ENCODE measurements at places on chromosomes 2 and 18.

DNA sequence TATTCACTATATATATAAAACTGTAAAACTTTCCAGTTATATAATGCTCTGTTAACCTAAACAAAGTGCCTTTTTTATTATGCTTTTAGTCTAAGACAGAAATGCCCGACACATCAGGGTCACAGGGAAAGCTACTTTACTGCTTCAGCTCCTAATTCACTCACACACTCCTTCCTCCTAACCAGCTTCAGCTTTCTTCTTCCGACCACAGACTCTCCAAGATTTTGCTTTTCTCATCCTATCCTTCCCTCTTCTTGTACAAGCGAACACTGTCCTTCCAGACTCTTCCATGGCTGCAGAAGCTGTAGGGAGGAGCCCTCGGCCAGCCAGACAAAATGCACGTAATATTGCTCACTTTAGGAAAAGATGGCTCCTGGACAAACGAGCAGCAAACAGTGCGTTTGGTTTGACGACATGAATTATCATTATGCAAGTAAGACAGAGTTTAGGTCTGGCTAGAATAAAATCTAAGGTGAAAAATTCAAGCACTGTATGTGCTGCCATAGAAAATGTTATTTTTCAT lies 47.5 kb upstream of the HNRNPA3 start:
- no peak for DNase-seq

DNA sequence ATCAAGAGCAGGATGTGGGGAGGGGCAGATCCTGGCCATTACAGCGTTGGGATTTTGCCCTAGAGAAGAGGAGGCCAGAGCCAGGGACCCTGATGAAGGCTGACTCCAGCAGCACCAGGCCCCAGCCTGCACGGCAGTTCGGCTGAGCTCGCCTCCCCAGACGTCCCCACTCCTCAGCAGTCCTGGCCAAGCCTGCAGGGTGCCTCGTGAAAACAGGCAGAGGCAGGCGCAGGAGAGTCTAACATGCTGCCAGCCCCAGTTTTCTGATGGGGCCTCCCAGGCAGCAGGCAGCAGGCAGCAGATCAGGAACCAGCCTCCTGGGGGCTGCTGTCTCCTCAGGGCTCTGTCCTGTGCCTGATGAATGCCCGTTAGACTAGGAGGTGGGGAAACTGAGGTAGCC lies 19.7 kb upstream of the GLI2 start:
- no peak for DNase-seq

GRCh38 chr2:174080672-174081121 lies 115.5 kb upstream of the SP3 start:
- DNase-seq = no peak

DNA sequence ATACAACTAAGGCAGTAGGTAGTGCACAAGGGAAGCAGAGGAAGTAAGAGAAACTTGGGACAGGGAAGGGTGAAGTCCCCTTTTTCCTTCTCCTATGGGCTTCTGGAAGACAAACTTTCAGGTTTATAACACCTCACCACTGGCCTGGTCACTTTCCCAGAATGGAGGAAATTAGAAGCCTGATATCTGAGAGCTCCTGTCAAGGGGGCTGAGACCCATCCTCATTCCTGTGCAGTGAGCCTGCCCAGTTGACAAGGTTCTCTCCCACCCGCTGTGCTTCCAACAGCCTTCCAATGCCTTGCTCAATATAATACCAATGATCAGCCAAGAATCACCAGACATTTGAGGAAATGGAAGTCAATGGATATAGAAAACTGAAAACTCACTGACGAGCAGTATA lies 100.4 kb upstream of the YPEL5 start:
- no peak for DNase-seq

GRCh38 chr2:52518678-52519077 lies 1248.9 kb upstream of the CHAC2 start:
- no peak for DNase-seq

DNA sequence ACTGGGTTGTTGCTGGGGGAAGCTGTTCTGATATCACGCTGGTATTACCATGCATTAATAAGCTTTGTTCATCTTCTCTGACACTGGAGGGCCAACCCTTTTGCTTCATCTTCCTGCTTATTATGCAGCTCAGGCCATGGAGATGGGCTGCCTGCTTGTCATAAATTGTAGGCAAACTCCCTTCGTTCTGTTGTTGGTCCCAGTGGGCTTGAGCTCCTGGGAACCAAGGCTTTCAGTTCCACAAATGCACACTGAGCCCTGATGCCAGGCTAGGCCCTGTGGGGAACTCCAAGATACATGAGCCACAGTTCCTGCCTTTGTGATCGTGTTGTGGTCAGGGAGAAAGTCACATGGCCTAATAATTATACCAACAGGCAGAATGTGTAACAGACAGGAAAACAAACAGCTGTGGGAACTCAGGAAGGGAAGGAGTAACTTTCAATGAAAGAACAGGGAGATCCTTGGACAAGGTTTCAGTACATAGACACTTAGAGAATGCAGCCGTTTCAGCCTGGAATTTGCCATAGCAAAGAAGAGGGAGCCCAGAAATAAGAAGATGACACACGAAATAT lies 49.0 kb upstream of the BCL2L11 start:
- no peak for DNase-seq

DNA sequence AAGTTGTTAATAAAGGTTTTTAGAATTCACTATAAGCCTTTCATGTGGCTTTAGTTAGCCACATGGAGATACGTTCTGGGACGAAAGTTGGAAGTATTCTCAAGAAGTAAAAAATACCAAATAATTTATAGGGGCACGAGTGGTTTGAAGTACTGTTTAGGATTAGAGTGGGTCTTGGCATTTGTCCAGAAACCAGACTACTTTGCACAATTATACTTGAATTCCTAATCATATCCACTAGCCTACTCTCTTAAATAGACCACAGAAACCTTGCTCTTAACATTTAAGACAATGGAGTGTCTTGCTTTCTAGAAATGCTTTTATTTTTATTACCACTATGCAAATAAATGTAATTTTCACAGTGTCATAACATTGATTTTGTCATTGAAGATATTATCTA lies 44.6 kb downstream of the UBE2E3 start:
- no peak for DNase-seq

DNA sequence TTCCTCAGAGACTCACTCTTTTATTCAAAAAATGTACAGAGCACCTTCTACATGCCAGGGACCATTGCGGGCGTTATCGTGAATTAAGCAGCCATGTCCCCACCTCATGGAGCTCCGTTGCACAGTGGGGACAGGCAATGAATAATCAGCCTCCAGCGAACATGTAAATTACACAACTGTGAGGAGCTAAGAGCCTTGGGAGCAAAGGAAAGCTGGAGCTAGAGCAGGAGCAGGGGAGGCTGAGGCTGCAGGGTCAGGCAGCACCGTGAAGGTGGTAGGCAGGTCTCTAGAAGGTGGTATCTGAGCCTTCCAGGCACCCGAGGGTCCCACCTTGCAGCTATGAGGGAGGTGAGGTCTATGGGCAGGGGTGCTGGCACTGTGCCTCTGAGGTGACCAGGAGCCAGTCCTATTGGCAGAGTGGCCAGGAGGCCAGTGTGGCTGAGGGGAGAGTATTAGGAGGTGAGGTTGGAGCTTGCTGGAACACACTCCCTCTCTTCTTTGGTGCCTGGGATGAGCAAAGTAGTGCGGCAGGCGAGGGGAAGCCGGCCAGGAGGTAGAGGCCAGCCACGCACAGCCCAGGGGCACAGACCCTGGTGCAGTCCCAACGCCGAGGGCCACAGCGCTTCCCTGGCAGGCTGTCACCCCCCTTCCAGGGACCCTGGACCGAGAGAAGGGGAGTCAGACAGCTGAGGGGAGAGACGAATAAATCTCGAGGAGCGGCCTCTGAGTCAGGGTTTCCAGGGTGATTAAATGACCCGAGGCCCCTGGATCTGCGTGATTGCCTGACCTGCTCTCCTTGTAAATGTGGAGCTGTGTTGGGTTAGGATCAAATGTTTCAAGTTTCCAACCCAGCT lies 167.3 kb downstream of the SEPTIN10 start:
- DNase-seq = no peak

GRCh38 chr2:147519178-147519577 lies 325.7 kb upstream of the ACVR2A start:
- DNase-seq = no peak

Data from forelimb muscle (tissue), 1 donor.